H7 (cell line): ENCODE measurements at places on chromosomes 6 and 20.

DNA sequence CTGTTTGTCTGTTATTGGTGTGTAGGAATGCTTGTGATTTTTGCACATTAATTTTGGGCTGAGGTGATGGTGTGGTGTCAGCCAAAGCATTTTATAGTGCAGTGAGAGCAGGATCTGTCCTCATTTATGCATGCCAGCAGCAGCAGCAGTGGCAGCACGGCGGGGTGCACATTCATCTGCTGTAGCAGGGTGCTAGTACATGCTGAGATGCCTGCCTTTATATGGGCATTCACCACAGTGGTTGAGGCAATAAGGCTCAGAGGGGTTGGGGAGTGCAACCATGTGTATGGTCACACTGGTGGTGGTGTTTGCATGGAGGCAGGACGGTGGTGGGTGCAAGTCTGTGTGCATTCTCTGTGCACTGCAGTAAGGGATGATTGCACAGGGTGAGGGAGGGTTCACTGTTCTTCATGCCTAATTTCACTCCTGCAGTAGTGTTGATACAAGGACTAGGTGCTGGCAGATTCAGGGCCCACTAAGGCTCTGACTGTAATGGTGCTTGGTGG is 129.3 kb upstream of the SYNCRIP start:
- DNase-seq = peak; percentile 9

- DNase-seq = no peak
Observed at GRCh38 chr20:10619427-10619826, 54.4 kb downstream of the JAG1 start.

DNA sequence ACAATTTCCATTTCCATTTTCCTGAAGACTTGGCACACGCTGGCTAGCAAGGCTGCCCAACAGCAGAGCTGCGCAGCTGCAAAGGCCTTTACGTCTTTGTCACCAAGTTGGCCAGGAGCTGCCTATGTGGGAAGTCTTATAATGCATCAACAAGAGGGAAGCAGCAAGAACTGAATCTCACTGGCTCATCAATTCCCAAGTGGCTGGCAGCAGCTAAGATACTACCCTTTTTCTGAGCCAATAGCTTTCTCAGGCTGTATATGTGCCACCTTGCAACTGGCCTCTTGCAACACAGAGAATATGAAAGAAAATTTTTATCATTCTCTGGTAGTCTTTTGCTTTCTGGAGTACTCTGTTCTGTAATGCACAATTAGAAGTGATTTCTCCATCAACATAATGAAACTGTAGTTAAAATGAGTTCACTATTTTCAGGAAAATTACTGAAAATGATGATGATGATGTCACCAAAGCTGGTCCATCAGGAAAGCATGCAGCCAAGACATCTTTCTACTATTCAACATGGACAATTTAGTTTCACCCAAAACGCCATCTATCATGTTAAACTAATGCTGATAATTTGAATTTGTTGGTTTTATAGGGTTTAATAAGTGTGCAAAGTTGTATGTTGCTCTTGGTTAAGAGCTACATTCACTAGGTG is 97.3 kb upstream of the FOXA2 start:
- no peak for DNase-seq

GRCh38 chr6:135935941-135936601 is 84.6 kb downstream of the PDE7B start:
- DNase-seq = no peak
